Activated naive CD8-positive, alpha-beta T cell treated with anti-CD3 and anti-CD28 coated beads for 36 hours (primary cell): ENCODE measurements at places on chromosomes 6 and 20.

DNA sequence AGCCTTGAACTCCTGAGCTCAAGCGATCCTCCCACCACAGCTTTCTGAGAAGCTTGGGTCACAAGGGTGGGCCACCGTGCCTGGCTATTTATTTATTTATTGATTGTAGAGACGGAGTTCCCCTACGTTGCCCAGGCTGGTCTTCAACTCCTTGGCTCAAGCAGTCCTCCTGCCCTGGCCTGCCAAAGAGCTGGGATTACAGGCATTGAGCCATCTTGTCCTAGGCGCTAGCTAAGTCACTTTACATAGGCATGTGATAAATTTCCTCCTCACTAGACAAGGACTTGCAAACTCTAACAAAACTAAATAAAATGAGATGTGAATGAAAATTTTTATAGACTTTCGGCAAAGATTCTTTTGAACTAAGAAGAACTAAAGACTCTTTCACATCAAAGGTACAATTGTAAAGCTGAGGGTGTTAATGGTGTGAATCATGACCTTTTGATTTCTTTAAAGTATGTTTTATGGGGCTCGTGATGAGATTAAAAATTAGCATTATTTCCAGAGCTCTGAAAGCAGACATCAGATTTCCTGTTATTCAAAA, 212.0 kb downstream of the CLVS2 start:
- no peak for DNase-seq

DNA sequence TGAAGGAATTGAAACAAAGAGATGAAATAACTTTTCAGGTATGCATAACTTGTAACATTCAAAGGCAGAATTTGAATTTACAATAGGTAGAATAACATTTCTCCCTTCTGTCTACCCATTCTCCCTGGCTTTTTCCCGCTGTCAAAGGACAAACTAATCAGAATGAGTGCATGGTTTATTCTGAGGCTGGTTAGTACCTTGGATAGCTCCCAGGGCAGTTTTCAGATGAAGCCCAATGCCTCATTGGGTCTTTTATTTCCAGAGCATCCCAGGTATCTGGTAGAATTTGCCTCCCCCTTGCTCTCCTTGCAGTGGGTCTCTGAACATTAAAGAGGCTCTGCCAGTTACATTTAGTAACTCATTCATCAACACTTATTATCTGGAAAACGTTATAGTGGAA, 665.5 kb downstream of the BCKDHB start:
- DNase-seq, result no peak

- DNase-seq, result peak; percentile 32
Observed at GRCh38 chr6:119110601-119111548, 32.4 kb upstream of the FAM184A start.

- DNase-seq, result no peak
Observed at GRCh38 chr6:107661291-107661690, 162.8 kb downstream of the SCML4 start.
